Upper lobe of left lung (tissue), 6 donors: ENCODE measurements at places on chromosomes 2 and 18. TPM values are rescaled to one million over a fixed set of nuclear protein-coding genes. Genes with fewer than 3 reads are reported as not detected.

SMYD1 gene
- not detected for total RNA-seq

MOGAT1 gene
- 1.0 TPM for total RNA-seq

FSIP2 gene
- 5.2 TPM for total RNA-seq

UGP2 gene
- total RNA-seq: 114 TPM

C2orf68 gene
- total RNA-seq: 24.6 TPM

- no peak for DNase-seq
Observed at GRCh38 chr2:146652311-146652710, 1192.5 kb upstream of the ACVR2A start.

DNA sequence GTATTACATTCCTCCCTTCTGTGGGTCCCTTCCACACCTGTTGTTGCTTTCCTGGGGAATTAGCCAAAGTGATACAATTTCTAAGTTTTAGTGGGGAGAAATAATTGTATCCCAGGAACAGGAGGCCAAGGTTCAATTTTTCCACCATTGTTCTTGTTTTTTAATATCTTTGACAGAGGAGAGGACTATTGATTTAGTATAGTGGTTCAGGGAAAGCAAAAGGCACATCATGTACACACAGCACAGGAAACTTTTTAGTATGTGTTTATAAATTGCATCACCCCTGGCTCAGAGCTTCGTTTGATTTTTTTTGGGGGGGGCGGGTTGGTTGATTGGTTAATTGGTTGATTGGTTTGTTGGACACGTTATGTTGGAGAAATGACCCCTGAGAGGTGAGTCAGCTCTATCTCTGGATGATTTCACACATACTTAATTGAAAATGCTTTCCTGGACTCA is 431.6 kb downstream of the PID1 start:
- no peak for DNase-seq

DNA sequence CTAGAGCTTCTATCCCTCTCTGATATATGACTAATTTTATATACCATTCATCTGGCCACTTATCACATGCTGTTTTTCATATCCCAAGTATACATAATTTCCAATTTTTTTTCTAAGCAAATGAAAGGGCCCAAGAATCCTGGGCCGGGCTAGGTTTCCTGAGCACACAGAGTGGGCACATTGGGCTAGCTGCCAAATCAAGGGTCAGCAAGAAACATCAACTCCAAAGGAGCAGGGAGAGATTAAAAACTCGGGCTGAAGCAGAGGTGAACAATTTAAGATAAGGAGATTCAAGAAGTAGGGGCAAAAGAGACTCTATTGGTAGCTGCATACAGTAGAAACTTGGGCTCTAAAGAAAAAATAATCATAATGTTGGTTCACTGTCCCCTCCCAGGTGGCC is 39.0 kb downstream of the OLA1 start:
- no peak for DNase-seq

DNA sequence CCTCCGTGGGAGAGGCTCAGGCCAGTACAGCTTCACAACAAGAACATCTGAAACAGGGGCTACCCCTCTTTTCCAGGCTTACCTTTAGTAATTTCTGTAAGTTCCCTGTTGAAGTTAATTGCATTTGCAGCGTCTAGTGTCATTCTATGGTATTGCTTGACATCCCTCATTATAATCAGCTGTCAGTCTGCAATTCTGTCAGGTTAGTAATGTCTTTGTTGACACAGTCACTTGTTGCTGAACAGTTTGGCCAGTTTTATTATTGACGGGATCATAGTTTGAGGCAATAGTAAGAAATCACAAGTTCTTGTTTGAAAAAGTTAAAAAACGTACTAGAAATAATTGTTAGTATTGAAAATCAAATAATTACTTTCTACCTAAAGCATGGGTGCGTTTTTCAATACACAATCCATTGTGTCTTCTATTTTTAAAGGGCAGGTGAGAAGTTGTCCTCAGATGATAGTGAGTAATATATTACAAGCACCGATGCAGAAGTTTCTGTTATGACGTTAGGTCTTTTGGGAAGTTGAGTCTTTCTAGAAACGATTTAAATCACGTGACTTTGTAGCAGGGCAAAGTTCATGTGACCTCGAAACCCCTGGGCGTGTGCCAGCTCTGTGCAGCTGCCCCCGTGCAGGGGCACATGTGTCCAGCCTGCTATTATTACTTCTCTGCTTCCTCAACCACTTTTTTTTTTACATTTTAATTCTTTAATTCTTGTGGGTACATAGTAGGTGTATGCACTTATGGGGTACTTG is 49.5 kb upstream of the MBP start:
- DNase-seq: no peak

GRCh38 chr2:215442401-215442787 is 6.5 kb upstream of the FN1 start:
- no peak for DNase-seq

- DNase-seq: no peak
Observed at GRCh38 chr2:223896833-223897311, 48.3 kb downstream of the WDFY1 start.

DNA sequence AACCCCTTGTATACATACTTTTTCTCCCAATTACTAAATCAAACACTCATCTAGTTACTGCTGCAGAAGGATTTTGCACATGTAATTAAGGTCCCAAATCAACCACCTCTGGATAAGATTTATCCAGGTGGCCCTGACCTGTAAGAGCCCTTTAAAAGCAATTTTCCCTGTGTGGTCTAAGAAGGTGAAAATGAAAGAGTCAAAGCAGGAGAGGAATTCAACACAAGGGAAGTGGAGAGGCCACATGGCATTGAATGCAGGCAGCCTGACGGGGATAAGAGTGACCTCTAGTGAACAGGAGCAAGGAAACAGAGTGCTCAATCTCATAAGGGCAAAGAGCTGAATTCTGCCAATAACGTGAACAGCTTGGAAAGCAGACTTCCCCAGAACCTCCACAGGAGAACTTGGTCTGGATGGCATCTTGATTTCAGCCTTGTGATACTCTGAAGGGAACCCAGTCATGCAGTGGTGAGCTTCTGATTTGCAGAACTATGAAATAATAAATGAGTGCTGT is 27.2 kb downstream of the PPP3R1 start:
- no peak for DNase-seq

- peak; percentile 41 for DNase-seq
Observed at GRCh38 chr2:179049546-179050311, at the start of gene CCDC141. Gene CCDC141 (minus strand): TSS chr2:179050137. CDS start chr2:179049941, 196 bp downstream.

- DNase-seq: no peak
Observed at GRCh38 chr2:164642268-164642667, 21.0 kb upstream of the GRB14 start.

- no peak for DNase-seq
Observed at GRCh38 chr18:62802523-62802922, 87.2 kb downstream of the PHLPP1 start.

GRCh38 chr18:6315517-6316331 is 99.0 kb downstream of the L3MBTL4 start:
- no peak for DNase-seq

GRCh38 chr2:85388878-85389538 is 21.2 kb downstream of the CAPG start:
- DNase-seq: no peak
